Bone marrow (tissue), 2 donors: ENCODE measurements at places on chromosomes 16 and 17.

GRCh38 chr17:7589204-7589868 is 558 bp downstream of the SOX15 start:
- DNase-seq: peak; percentile 41

GRCh38 chr17:61414936-61415251 is 15.3 kb downstream of the TBX2 start:
- no peak for DNase-seq

- DNase-seq: no peak
Measured at GRCh38 chr17:59826706-59827453, 65.9 kb downstream of the TUBD1 start.

DNA sequence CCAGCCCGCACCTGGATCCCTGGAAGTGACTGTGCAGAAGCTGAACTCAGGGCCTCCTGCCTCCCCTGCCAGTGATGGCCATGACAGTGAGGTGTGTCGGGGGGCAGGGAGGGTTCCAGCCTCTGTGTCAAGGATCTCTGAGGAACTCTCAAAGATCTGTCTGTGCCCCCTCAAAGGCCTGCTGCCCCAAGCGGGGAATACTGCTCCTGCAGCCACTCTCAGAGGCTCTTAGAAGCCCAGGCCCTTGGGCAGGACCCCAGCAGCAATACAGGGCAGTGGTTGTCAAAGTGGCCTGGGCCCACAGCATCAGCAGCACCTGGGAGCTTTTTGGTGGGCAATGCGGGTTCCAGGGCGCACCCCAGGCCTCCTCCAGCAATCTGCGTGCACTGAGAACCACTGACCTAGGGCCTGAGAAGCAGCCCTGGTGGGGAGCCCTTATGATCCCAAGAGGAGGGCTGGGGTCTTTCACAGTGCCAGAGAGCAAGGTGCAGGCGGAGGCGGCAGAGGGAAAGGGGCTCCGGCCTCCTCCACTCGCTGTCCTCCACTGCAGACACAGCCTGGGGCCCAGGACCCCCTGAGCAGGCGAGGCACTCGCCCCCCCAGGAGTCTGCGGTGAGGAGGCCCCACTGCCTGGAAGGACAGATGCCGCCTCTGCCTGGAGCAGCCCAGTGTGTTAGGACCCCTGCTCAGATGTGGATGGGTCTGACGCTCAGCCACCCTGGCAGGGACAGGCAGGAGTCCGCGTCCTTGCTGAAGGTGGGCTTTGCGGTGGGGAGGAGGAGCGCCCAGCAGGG is 42.1 kb downstream of the ENGASE start:
- no peak for DNase-seq

DNA sequence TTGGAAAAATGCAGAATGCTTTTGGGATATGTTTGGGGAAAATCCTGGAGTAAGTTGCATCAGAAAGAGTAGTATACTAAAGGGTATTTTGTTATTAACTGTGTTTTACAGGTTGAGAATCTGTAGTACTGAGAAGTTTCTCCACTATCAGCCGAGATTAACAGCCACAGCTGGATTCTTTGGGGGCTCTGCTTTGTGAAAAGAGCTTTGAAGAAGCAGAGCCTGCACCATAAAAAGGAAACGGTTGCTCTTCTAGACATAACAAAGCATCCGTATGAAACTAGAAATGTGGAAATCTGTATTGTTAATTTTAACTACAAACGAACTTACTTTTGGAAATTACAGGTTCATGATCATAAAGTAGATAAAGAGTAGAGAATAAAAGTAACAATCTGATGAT is 5.3 kb downstream of the NLK start:
- DNase-seq: no peak

DNA sequence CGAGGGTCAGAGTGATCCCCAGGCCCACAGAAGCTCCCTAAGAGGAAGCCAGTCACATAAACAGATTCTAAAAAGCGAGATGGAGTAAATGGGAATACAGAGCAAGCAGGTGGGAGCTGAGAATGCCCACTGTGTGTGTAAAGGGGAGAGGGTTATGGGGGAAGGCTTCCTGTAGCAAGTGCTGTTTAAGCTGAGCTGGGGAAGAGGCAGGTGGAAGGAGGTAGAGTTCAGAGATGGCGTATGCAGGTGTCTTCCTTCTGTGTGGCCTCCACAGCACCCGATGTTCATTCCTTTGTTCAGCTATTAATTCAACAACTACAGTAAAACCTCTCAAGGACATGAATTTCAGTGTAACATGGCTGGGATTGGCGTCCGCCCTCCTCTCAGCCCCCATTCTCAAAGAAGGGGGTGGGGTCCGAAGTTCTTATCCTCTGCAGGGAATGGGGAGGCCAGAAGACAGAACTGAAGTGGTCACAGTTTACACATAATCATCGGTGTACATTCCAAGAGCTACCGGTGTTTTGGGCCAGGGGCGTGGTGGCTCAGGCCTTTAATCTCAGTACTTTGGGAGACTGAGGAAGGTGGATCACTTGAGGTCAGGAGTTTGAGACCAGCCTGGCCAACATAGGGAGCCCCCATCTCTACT is 1.8 kb downstream of the EEF2K start:
- no peak for DNase-seq

DNA sequence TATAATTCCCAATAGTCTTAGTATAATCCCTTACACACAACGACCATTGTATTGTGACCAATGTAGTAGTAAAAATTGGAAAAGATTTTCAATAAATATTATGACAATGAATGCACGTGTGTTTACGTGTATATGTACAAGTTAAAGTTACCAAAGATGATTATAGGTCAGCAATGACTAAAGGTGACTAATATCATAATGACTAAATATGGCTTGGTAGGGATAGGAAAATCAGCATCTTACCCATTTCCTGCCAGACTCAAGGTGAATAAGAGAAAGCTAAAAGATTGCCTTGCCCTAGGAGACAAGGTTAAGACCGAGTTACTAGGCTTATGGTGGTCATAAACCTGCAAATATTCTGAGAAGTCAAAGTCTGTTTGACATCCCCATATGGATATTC is 34.4 kb downstream of the CPD start:
- no peak for DNase-seq

DNA sequence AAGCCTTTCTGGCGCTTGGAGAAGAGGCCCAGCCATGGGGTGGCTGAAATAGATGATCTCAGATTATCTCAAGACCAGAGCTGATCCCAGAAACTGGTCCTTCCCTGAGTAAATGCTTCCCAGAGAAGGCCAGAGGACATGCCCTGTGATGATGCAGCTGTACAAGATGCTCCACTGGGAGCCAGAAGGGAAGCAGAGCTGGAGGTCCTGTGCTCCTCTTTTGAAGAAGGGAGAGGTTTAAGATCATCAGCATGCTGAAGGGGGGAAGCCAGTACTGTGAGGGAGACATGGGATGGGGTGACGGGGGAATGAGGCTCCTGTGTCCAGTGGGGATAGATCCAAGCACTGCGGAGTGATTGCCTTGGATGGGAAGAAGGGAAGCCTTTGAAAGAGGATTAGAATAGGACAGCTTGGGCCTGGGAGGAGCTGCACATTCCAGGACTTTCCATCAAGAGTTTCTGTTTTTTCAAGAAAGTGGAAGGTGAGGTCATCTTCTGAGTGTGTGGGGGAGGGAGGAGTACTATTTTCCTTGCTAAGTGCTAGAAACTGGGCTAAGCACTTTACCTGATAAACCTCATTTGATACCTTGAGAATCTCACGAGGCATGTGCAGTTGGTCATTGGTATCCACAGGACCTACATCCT is 16.4 kb upstream of the ALOX15B start:
- DNase-seq: no peak

- DNase-seq: peak; percentile 32
Measured at GRCh38 chr16:87850009-87851006, 19.0 kb downstream of the SLC7A5 start.

- DNase-seq: no peak
Measured at GRCh38 chr16:69350536-69351133, 951 bp downstream of the TMED6 start.

- no peak for DNase-seq
Measured at GRCh38 chr16:54986409-54986808, 55.7 kb downstream of the IRX5 start.
